ENCODE measurements at places on chromosomes 2 and 18. TPM values are rescaled to one million over a fixed set of nuclear protein-coding genes. Genes with fewer than 3 reads are reported as not detected.

- no peak for DNase-seq
Measured at GRCh38 chr2:149664896-149665295, 77.3 kb upstream of the MMADHC start.

GRCh38 chr2:149161481-149162225 lies 123.2 kb downstream of the LYPD6B start:
- no peak for DNase-seq

CHRND gene
- not detected for total RNA-seq

SLC14A1 gene
- total RNA-seq: 51.6 TPM

DNA sequence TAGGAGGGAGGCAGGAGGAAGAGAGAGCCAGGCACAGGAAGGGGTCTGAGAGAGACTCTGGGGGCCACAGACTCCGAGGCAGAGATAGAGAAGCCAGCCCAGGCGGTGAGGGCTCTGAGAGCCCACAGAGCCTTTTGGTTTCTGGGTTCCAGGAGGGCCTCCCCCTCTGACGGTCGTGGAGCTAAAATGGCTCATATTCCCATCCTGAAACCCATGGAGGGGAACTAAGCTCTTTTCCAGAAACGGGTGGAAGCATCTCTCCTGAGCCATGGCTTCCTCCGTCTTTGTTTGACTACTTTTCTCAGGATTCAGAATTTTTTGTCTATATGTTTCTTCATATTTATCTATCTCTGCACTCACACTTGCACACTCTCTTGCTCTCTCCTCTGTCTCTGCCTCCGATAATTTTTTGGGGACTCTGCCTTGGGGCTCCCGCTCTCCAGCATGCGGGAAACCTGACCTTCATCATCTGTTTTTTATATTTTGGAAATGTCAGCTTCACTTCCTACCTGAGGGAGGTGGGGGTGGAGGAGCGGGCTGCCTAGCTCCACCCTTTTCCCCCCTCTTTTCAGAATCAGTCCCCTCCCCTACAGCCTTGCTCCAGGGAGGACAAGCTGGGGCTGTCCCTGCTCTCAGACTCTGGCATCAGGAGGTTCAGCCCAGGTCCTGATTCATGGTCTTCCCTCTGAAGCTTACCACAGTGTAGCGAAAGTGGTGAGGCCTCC lies 5.0 kb upstream of the PKDCC start:
- no peak for DNase-seq

GRCh38 chr2:222887124-222887523 lies 26.3 kb downstream of the ACSL3 start:
- no peak for DNase-seq

- DNase-seq: no peak
Measured at GRCh38 chr18:33184958-33185357, 255.6 kb downstream of the CCDC178 start.

GRCh38 chr2:72846171-72847095 lies 20.6 kb upstream of the EXOC6B start:
- DNase-seq: no peak

DNA sequence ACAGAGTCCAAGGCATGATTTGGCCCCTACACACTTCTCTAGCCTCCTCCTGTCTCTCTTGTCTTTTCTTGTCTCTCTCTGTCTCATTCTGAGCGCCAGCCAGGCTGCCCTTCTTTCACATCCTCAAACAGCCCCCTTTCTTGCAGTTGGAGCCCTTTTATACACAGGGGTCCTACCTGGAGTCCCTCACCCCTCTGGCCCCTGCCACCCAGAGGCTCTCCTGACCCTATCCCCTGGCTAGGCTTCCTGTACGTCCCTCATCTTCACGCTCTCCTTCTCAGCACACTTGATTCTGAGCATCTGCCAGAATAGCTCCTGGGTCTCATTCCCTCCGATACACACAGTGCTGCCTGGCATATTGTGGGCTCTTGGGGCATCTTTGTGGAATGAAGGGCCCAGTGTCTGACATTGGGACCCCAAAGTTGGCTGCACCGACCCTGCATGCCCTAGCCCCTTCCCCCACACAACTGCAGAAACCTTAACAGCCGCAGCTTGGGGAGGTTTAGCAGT lies 261.9 kb downstream of the DYSF start:
- no peak for DNase-seq

DNA sequence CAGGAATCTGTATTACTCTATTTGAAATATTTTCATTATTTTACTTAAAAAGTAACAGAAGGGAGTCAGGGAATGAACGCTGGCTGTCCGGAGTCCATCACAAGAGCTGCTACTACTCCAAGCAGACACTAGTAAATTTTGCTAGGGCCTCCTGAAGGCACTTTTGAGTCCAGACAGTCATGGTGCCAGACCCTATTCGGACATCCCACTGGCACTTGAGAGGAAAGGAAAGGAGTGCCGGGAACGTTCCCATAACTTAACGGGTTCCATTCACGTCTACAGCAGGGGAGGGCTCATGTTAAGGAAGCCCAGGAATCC lies 563 bp upstream of the GMCL1 start:
- DNase-seq: no peak

- DNase-seq: no peak
Measured at GRCh38 chr2:127498386-127498785, 27.9 kb downstream of the IWS1 start.

ANKRD53 gene
- 2.5 TPM for total RNA-seq

DNA sequence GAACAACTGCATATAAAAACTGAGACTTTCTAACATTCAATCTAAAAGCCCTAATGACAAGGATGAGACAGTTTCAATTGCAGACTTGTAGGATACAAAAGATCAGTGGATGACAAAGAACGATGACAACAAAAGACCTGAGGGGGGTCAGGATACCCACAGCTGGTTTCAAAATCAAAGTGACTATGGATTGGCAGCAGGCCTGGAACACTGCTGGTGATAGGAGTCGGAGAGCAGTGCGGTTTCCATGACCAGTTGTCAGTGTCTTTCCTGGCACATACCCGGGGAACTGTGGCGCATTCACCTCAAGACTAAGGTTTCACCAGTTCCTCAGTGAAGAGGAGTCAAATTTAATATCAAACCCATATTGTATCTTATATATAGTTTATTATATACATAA lies 42.0 kb downstream of the EHD3 start:
- DNase-seq: no peak

- DNase-seq: no peak
Measured at GRCh38 chr18:10201659-10202058, 252.8 kb upstream of the APCDD1 start.

GRCh38 chr2:83689402-83689801 lies 769.7 kb downstream of the SUCLG1 start:
- no peak for DNase-seq

DNA sequence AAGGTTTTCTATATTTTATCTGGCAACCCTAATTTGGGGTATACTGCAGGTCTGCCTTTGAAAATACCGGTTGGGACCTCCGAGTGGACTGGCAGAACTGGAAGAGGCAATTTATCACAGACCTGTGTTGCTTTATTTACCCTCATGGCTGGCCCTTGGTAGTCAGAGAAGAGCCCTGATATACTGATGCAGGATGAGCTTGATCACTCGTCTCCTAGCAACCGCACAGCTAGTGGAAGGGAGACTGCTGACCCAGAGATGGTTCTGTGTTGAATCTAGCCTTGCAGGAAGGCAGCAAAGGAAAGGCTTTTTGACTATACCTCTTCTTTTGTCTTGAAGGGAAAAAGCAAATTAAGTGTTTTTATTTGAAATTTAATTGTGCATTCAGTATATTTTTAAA lies 154.7 kb downstream of the EML6 start:
- no peak for DNase-seq

MFSD2B gene
- 1.1 TPM for total RNA-seq

DNA sequence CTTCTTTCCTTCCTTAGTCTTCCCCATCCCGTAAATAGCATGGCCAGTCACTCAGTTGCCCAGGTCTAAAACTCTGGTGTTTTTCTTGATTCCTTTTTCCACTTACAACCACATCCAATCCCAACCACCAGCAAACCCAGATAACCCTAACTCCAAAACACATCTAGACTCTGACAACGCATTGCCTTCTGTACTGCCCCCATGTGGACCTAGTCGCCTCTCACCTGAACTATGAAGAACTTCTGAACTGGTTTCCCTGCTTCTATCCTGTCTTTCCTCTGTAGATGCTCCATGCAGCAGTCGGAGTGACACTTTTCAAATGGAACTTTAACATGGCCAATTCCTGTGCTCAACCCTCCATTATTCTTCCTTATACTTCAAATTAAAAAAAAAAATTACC lies 26.5 kb downstream of the ST6GAL2 start:
- no peak for DNase-seq

DNA sequence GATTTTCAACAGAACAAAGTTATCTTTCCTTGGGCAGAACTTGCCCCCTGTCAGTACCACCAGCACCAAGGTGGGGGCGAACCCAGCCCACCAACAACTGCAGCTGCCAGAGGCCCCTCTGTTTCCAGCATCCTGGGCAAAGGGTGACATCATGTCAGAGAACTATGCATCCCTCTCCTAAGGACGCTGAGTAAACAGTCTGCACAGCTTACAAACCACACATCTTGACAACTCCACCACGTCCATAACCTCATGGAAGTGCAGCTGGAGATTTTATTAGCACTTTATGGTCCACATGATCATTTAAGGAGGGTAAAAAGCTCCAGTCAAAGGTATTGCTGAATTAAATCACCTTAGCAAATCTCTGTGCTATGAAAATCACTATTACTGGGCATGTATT lies 40.4 kb downstream of the PIEZO2 start:
- DNase-seq: no peak

- no peak for DNase-seq
Measured at GRCh38 chr18:3683483-3683882, 233.5 kb downstream of the TGIF1 start.

DNA sequence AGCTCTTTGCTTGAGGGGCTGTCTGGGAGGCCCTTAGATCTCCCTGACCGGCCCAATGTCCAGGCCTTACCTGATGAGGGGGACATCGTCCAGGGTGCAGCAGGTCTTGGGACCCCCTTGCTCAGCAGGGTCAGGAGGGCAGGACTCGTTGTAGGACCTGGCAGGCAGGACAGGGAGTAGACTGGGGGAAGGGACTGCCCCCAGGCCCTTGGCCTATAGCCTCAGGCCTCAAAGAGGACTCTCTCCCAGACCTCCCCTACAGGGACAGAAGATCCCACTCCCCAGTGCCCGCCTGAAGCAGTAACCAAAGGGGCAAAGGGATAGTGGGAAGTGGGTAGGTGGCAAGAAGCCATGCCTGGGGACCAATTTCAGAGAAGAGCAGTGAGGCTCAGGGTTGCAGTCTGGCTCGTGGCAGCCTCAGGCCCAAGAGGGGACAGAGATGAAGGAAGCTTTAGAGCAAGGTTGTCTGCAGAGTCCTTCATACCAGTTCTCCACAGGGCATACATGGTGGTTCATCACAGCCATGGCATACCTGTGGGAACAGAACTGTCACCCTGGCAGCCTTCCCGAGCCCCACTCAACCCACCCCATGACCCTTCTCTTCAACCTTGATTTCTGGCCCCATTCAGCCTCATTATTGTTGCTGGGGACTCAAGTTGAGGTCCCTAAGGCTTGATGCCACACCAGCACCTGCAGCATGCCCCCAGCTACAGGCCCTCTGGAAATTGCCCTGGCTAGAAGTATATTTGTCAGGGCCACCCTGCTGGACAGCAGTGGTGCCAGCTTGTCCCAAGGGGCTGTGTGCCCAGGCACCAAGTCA lies 1.3 kb downstream of the TMEM150A start:
- no peak for DNase-seq

DNA sequence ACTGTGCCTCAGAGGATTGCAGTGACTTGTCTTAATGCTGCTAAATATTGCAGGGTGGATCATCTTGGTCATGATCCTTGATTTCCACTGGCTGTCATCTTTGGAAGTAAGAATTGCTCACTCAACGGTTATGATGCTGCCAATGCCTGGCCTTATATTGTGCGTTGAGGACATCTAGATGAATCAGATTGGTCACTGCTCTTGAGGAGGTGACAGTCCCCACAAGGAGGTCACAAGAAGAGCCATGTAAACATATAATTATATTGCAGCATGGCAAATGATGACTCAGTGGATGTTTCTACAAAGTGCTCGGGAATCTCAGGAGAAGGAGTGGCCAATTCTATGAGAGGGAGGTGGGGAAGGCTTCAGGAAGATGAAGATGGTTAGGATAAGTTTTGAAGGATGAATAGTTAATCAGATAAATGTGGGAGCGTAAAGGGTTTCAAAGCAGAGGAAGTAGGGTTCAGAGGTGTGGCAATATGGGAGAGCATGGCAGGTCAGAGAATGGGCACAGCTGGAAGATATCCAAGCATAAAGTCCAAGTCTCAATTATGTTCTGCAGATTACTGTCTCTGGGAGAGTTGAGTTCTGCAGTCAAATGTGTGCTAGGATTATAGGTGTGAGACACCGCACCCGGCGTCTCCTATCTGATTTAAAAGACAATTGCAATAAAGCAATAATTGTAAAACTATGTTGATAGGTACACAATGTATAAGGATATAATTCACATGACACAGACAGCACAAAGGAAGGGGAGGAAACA lies 21.3 kb upstream of the TMEM131 start:
- DNase-seq: no peak

- no peak for DNase-seq
Measured at GRCh38 chr2:223995569-223995968, 38.3 kb downstream of the MRPL44 start.

STARD6 gene
- total RNA-seq: not detected

SH3YL1 gene
- 32.3 TPM for total RNA-seq

RAPGEF4 gene
- 0.50 TPM for total RNA-seq

UGT1A7 gene
- total RNA-seq: not detected

DNAJC27 gene
- 16.6 TPM for total RNA-seq

GRCh38 chr2:147657086-147658000 lies 187.5 kb upstream of the ACVR2A start:
- DNase-seq: no peak

DNA sequence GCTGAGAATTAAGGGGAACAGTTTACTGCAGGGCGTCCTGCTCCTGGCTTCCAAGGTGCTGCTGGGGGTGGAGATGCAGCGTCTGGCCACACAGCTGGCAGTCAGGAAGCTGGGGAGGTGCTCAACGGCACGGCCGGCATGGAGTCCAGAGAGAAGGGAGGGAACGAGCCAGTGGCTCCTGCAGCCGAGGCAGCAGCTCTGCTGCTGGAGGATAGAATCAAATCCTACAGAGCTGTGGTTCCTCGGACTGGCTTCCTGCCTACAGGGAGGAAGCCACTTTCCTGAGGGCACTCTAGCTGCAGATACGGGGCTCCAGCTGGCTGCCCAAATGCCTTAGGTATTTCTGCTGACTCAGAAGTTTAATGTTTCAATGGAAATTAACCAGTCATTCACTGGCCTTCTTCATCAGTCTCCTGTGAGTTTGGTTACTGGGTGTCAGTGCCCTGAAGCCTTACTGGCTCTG lies 266.3 kb downstream of the TWIST2 start:
- DNase-seq: no peak

- no peak for DNase-seq
Measured at GRCh38 chr18:63480476-63480875, 3.7 kb downstream of the SERPINB5 start.

GRCh38 chr2:11481789-11482472 lies 16.0 kb upstream of the E2F6 start:
- DNase-seq: no peak

Measured in natural killer cell (primary cell).